CD4-positive, alpha-beta T cell treated with Interleukin-15 for 4 hours (primary cell): ENCODE measurements at places on chromosomes 2 and 18.

- no peak for DNase-seq
Observed at GRCh38 chr18:64720781-64721464, 572.0 kb upstream of the LINC00305 start.

- DNase-seq: no peak
Observed at GRCh38 chr2:206512999-206513398, 69.7 kb downstream of the ADAM23 start.

- DNase-seq: no peak
Observed at GRCh38 chr2:234885886-234886285, 65.9 kb upstream of the SH3BP4 start.

DNA sequence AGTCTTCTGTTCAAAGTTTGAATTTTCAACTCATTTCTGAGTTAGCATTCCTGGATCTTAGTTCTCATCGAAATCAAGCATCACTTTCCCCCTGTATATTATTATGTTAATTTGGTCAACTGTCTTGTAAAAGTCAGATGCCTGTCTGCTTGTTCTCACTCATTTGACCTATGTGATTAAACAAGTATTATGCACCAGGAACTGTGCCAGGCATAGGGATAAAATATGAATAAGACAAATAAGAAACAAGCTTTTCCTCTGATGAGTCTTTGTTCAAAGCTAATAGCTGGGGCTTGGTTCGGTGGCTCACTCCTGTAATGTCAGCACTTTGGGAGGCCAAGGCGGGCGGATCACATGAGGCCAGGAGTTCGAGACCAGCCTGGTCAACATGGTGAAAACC lies 19.7 kb upstream of the EMILIN2 start:
- no peak for DNase-seq

DNA sequence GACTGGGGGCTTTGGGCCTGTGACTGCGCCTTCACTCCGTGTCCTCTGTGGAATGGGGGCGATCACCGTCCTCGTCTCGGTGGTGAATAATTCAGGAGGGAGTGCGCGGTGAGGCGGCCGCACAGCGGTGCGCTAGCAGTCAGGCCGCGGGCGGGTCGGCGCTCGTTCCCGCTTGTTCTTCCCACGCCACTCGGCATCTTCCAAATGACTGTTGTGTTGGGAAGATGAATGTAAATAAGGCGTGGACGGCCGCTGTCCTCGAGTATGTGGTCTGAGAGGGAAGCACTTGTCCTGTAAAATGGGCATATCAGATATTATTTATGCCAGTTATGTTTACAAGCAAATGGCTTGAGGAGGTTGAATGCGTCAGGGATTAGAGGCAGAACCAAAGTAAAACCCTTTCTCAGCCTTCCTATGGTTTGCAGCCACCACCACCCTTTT lies 608 bp upstream of the VPS4B start:
- no peak for DNase-seq

DNA sequence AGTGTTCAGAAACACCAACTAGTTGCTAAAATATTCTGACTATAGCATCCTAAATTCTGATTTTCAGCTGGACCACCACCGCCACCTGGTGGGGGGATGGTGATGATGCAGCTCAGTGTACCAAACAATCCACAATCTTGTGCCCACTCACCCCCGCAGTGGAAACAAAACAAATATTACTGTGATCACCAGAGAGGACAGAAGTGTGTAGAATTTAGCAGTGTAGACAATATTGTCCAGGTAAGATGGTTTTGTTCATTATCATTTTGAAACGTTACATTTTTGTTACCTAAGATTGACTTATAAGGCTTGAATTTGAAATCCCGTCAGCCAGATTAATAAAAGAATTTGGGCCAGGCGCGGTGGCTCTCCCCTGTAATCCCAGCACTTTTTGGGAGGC lies 31.7 kb upstream of the UBXN4 start:
- peak; percentile 69 for DNase-seq

DNA sequence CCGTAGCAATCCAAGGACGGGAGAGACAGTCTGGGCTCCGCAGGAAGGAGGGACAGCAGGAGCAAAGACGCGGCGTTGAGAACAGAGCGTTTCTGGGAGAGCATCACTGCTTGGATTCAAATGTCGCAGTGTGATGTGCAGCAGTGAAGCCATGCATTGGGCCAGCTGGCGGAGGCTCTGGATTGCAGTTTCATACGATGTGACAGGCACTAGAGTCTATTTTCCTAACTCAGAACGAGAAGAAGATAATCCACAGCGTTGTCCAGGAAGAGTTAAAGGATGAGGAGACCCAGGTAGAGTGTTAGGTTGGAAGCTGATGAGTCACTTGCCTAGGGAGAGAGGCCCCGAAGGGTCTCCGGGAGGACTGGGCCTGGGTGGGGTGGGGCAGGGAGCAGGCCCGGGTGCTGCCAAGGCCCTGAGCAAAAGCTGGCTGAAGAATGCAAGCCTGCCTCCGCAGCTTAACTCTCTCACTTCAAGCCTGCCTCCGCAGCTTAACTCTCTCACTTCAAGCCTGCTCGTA lies 17.7 kb upstream of the SEMA4C start:
- no peak for DNase-seq

DNA sequence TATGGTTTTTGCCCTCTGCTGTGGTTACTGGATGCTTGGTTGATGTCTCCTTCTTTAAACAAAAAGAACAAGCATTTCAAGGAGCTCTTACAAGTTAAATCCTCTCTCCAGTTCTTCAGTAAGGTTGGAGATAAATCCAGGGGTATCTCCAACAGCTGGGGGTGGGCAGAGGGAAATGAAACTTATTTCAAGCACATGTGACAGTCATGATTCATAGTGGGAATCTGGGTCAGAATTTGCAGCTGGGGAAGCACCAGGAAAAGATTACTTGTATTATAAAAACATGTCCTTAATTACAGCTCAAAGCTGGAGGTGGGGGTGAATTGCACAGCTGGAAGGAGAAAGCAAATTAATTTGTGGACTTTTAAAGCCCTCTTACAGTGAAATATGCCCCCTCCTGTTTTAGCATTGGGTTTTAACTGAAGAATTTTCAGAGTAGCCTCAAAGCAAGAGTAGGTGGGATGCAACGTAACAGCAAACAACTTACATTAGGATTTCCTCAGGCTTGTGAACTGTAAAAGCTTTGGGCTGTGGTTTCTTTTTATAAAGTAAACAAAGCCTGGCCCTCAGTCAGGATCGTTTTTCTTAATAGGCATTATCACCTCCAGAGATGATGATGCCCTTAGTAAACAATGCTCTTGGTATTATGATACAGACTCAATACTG lies 596.4 kb downstream of the NYAP2 start:
- DNase-seq: no peak

DNA sequence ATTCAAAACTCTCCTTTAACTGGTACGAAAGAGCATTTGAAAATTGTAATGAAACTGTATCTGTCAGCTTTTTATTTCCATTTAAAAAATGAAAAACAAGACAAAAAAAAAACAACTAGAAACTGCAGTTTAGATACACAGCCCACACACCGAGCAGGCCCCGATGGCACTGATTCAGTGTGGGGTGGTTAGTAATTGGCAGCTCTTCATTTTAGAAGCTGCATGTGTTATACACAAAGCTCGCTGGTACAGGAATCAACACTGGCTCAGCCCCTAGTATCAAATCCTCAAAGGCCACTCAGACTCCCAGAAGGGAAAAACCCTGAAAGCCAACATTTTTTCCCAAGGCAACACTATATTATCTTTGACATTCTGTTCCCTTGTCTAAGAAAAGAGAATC lies 30.5 kb upstream of the RMDN2 start:
- DNase-seq: no peak

DNA sequence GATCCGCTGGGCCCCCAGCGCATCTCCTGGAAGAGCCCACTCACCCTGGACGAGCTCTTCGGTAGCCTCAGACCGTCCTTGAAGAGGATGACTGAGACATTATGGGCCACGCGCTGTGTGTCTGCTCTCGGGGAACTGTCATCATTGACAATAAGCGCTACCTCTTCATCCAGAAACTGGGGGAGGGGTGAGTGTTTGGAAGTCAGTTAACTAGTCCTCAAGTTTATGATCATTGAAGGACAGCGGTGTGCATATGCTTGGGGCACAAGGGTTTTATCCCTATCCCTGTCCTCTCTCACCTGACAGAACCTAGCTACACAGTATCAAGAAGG lies 586 bp downstream of the STK16 start:
- no peak for DNase-seq

- no peak for DNase-seq
Observed at GRCh38 chr2:216770717-216771116, 75.4 kb upstream of the IGFBP5 start.

DNA sequence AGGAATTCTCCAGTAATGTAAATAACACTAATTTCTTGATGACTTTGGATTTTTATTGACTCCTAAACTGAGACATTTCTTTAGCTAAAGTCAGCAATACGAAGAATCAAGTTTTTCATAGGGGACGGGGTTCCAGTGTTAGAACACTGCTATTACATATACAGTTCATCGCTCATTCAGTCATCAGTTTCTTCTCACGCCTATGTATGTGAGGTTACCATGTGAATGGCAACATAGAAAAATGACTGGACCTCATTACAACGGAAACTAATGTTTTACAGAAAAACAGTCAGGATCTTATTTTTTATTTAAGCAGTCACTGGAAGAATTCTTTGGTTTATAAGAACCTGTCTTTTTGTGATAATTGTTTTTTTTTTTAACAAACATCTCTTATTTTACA lies 56.4 kb downstream of the THADA start:
- no peak for DNase-seq

- DNase-seq: no peak
Observed at GRCh38 chr2:164514491-164514890, 106.8 kb downstream of the GRB14 start.

- DNase-seq: no peak
Observed at GRCh38 chr2:59827677-59828076, 725.8 kb downstream of the BCL11A start.

- DNase-seq: peak; percentile 4
Observed at GRCh38 chr2:241636182-241637017, 558 bp downstream of the THAP4 start.

- DNase-seq: peak; percentile 6
Observed at GRCh38 chr2:26412091-26412673, 10.5 kb downstream of the DRC1 start.

- no peak for DNase-seq
Observed at GRCh38 chr2:230676546-230676945, 36.1 kb upstream of the CAB39 start.

DNA sequence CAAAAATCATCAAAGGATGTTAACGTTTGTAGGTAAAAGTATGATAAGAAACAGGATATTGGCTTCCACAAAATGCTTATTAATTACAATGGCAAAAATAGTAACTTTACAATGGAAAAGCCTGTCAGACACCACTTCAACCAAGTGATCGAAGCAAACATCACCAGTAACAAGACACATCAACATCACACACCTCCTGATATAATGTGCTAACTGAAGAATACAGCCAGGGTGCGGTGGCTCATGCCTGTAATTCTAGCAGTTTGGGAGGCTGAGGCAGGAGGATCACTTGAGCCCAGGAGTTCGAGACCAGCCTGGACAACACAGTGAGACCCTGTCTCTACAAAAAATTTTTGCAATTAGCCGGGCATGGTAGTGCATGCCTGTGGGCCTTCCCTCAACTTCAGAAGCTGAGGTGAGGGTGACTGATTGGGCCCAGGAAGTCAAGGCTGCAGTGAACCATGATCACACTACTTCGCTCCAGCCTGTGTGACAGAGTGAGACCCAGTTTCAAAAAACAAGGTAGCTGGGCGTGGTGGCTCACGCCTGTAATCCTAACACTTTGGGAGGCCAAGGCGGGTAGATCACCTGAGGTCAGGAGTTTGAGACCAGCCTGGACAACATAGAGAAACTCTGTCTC lies 15.0 kb downstream of the MGAT4A start:
- peak; percentile 28 for DNase-seq

DNA sequence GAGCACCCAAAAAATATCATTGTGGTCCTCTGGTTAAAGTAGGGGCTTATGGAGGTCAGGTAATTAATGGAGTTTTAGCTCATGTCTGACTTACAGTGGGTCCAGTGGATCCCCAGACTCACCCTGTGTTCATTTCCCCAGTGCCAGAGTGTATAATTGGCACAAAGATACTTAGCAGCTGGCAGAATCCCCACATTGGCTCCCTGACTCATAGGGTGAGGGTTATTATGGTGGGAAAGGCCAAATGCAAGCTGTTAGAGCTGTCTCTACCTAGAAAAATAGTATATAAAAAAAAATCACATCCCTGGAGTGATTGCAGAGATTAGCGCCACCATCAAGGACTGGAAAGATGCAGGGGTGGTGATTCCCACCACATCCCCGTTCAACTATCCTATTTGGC lies 1067.6 kb upstream of the ACVR2A start:
- DNase-seq: no peak

DNA sequence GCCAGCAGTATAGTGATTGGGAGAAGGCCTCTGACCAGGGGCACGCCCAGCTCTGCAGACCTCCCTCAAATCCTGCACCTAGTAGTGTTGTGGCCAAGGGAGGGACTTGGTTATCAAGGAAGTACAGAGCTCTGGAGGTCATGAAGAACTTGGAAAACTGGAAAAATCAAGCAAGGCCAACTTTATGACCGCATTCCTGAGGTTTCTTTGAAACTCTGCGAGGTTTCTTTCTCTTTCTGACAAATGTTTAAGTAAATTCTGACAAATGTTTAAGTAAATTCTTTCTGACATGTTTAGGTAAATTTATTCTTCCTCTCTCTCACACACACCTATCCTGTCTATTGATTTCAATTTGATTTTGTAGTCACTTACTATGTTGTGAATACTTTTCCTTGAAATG lies 31.0 kb downstream of the CLIP4 start:
- DNase-seq: no peak

DNA sequence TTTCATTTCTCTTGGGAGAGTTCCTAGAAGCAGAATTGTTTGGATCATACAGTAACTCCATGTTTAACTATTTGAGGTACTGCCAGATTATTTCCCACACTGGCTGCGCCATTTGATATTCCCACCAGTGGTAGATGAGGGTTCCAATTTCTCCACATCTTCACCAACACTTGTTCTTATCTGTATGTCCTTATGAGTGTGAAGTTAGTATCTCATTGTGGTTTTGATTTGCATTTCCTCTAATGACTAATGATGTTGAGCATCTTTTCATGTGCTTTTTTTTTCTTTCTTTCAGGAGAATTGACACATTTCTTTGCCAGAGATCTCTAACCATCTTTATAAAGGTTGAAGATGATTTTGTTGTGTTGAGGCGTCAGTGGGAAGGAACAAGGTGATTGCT lies 4.1 kb upstream of the MGAT5 start:
- DNase-seq: peak; percentile 19

- peak; percentile 9 for DNase-seq
Observed at GRCh38 chr2:36403675-36404230, 48.2 kb downstream of the CRIM1 start.

- no peak for DNase-seq
Observed at GRCh38 chr2:26982102-26982742, 11.8 kb downstream of the MAPRE3 start.

- DNase-seq: no peak
Observed at GRCh38 chr18:50866765-50867164, 12.2 kb upstream of the ME2 start.

GRCh38 chr2:10900216-10901109 lies 11.3 kb upstream of the KCNF1 start:
- DNase-seq: no peak

- no peak for DNase-seq
Observed at GRCh38 chr18:54229421-54230059, 5.1 kb upstream of the MBD2 start.
